ENCODE measurements at places on chromosomes 3 and 15.

- DNase-seq: no peak
Observed at GRCh38 chr3:136576279-136577009, 175.7 kb downstream of the STAG1 start.

GRCh38 chr15:57923750-57924149, 141.8 kb downstream of the ALDH1A2 start:
- DNase-seq: no peak

- no peak for DNase-seq
Observed at GRCh38 chr15:40062816-40063562, 24.0 kb upstream of the SRP14 start.

- no peak for DNase-seq
Observed at GRCh38 chr3:178186666-178187065, 349.6 kb upstream of the KCNMB2 start.

DNA sequence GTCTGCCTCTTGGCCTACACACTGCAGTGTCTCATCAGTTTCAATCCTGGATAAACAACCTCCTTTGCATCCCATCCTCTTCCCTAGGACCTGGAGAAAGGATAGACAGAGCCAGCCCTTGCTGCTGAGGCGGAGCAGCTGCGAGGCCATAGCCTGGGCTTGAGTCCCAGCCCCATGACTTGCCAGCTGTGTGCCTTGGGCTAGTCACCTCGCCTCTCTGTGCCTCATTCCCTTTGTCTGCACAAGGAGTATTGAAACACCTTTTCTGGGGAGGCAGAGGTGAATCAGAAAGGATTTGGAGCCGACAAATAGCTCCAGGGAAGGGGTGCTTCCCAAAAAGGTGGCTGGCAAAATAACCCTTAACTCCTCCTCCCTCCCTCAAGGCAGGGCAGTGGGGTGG, 65.0 kb upstream of the SLC6A1 start:
- DNase-seq: no peak

DNA sequence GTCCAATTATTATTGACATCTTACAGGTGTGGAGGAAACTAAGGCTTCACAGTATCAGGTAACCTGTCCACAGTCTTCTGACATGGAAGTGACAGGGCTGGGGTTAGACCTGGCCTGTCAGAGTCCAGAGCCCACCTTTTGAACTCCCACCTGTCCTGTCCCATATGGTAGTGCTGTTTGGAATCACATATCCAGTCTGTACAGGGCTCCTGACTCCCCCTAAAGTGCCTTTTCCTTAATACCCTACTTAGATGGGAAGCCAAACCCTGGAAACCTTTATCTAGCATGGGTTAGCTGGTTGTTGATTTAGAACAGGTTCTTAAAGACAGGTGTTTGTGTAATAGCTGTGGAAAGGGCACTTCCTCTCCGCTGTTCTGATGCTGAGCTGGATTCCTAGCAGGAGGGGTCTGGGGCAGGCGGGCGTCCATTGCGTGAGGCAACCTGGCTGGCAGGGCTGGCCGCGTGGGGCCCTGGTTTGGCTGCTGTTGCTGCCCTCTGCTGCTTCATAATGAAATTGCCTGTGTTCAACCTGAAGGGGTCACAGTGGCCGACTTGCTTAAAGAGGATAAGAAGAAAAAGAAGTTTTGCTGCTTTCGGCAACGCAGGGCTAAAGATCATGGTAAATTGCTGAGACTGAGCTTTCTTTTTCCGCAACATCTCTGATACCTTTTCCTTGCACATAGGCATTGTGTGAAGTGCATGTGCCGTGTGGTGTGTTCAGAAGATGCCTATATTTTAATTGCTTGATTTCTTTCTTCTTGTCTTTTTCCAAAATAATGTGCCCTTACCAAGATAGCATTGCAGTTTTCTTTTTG, 136.2 kb downstream of the CHDH start:
- peak; percentile 80 for DNase-seq

DNA sequence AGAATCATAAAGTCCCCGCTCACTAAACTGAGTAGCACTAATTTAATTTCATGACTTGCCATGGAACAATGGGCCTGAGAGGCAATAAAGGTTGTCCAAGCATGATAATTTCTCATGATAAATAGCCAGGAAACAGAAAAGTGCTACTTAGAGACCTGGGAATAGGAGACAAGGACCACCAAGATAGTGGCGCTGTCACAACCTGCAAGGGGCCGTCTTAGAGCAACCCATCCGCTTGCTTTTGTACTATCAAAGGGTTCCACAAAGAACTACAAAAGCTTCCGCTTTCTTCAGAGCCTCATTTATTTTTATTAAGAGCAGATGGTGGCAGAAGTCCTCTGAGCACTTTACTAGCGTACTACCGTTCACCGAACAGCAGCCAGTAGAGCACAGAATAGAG, 421.7 kb upstream of the GRM7 start:
- DNase-seq: no peak

GRCh38 chr3:136805795-136806194, 13.1 kb upstream of the SLC35G2 start:
- no peak for DNase-seq

- no peak for DNase-seq
Observed at GRCh38 chr15:92904722-92905571, 4.8 kb downstream of the CHD2 start.

- no peak for DNase-seq
Observed at GRCh38 chr3:26252001-26252400, 370.6 kb upstream of the LRRC3B start.

DNA sequence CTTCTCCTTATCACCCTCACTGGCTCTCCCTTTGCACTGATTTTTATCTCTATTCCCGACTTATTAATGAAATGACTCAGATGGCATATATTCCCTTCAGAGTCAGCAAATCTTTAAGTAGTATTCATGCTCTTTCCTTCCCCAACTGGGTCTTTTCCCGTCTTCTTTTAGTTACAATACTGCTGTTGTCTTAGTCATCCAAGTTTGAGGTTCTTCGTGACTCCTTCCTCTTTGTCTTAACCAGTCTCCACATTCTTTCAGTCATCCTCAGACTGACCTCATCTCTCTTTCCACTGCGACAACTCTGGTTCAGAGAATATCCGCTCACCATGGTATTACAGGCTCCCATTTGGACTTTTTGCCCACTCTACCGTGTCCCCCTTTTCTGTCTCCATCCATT, 12.4 kb downstream of the WDR5B start:
- no peak for DNase-seq

DNA sequence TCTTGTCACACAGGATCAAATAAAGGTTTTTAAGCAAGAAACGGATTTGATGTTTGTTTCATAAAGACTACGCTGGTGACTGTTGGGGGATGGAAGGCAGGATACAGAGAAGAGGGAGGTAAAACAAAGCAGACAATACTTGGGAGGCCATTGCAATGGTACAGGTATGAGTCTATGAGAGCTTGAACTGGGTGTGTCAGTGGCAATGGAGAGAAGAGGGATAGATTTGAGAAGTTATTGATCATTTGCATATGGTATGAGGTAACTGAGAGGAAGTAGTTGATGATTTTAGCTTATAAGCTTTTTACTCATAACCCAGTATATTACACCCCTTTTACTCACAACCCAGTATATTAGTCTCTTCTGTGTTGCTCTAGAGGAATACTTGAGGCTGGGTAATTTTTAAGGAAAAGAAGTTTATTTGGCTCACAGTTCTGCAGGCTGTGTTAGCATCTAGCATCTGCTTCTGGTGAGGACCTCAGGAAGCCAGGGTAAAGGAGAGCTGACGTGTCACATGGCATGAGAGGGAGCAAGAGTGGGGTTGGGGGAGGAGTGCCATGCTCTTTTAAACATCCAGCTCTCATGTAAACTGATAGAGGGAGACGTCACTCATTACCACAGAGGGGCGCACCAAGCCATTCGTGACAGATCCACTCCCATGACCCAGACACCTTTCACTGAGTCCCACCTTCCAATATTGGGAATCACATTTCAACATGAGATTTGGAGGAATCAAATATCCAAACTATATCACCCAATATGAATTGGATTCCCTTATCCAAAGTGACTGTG, 153.9 kb downstream of the VPS8 start:
- DNase-seq: peak; percentile 11

GRCh38 chr3:190696777-190697501, 165.6 kb downstream of the GMNC start:
- DNase-seq: no peak

GRCh38 chr3:100060685-100061484, 53.4 kb downstream of the FILIP1L start:
- DNase-seq: no peak

GRCh38 chr3:7062714-7063113, 201.8 kb downstream of the GRM7 start:
- no peak for DNase-seq

- DNase-seq: no peak
Observed at GRCh38 chr15:29065571-29065970, 179.8 kb downstream of the APBA2 start.

DNA sequence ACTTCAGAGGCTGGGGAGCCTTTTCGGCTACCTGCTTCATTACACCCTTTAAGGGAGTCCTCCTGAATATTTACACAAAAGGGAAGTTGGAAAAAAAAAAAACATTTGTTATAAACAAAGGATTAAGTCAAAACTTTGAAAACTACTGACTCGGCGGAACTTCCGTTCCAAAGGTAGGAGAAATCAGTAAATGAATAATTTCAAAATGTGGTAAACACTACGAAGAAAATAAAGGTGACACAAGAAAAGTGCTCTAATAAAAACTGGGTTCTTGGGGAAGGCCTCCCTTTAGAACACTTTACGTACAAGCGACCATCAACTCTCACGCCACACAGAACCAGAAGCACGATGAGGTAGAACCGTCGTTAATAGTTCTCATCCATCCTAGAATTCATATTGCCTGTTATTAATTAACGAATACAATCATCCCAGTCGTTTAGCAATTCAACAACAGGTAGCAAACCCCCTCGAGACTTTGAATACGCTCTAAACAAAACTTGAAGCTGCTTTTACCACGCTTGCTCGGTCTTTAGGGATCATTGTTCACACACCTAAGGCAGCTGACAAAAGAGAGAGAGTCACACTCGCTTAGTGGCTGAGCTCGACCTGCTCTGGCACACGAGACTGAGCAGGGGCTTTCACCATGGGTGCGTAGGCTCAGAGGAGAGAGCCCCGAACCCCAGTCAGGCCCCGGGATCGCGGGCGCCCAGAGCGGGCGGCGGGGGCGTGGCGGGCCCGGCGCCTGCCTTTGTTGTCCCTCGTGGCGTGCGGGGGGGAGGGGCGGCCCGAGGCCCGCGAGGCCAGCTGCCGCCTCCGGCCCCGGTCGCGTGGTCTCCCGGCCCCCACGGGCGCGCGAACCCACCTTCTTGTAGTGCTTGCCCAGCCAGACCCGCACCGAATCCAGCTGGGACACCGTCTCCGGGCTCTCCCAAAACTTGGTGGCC, 680 bp downstream of the SMARCC1 start:
- peak; percentile 68 for DNase-seq

- peak; percentile 81 for DNase-seq
Observed at GRCh38 chr3:127959873-127960272, 44.8 kb downstream of the KBTBD12 start.

DNA sequence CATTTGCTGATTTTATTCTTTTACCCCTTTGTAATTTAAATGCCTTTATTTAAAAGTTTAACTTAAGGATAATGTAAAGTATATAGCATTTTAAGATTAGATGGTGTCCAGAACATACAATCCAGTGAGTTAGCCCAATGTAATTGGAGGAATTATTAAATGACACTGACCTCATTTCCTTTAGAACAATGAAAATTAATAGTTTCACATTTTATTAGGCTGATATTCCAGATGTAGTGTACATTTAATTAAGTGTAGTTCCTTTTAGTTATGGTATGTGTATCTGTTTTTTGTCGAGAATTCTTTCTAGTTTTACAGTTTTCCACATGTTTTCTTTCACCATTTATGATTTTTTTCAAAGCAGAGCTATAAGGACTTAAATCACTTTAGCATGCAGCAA, 75.8 kb downstream of the RSRC1 start:
- DNase-seq: no peak

- no peak for DNase-seq
Observed at GRCh38 chr3:168952551-168952950, 711.0 kb downstream of the MECOM start.

GRCh38 chr3:134552784-134553183, 66.9 kb downstream of the CEP63 start:
- no peak for DNase-seq

GRCh38 chr3:142127941-142128658, 21.2 kb downstream of the TFDP2 start:
- no peak for DNase-seq

DNA sequence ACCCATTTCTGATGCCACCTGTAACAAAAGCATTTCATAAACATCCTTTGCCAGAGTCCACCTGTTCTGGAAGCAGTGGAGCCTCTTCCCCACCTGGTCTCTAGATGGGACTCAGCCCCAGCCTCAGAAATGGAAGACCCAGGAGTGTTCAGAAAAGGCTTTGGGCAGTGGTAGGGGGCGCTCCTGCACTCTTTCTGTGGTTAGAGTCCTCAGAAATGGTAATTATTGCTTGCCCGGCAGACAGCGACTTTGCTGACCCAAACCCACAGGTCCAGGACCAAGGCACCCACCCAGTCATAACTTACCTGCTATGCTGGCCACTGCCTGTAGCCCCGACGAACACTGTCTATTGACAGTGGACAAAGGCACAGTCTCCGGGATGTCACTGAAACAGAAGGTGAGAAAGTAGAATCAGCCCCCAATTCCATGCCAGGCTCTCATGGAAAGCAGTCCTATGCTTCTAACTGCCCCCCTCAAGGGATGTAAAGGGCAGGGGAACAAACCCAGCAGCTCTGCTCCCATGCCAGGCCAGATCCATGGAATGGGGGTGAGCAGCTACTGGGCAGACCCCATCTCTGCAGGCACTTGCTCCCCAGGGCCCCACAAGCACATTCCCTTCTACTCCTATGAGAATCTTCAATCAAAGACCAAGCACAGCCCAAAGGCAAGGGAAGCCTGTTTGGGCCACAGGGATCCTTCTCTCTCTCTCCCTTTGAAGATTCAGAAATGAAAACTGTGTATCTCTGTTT, 5.1 kb downstream of the ACAA1 start:
- peak; percentile 75 for DNase-seq

GRCh38 chr15:87669846-87670245, 586.7 kb downstream of the NTRK3 start:
- DNase-seq: no peak

DNA sequence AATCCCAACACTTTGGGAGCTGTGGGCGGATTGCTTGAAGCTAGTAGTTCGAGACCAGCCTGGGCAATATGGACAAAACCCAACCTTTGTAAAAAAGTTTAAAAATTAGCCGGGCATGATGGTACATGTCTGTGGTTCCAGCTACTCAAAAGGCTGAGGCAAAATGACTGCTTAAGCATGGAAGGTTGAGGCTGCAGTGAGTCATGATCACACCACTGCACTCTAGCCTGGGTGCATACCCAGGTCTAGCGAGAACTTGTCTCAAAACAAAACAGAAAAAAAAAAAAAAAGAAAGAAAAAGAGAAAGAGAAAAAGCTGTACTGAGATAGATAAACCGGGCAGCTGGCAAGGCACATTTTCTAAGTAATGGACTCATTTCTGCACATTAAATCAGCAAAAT, 10.6 kb downstream of the ARPP19 start:
- no peak for DNase-seq

DNA sequence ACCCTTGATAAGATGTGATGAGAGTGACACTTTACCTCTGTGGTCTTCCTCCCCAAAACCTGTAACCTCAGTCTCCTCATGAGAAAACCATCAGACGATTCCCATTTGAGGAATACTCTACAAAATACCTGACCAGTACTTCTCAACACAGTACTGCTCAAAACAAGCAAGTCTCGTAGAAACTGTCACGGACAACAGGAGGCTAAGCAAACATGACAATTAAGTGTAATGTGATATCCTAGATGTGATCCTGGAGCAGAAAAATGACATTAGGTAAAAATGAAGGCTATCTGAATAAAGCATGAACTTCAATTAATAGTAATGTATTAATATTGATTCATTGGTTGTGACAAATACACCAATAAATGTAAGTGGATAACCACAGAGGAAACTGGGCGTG, 113.6 kb downstream of the CACNA2D3 start:
- DNase-seq: no peak
